ENCODE measurements at places on chromosomes 2 and 18. TPM values are rescaled to one million over a fixed set of nuclear protein-coding genes. Genes with fewer than 3 reads are reported as not detected.

Gene CHPF
- total RNA-seq, result 6.5 TPM

DNA sequence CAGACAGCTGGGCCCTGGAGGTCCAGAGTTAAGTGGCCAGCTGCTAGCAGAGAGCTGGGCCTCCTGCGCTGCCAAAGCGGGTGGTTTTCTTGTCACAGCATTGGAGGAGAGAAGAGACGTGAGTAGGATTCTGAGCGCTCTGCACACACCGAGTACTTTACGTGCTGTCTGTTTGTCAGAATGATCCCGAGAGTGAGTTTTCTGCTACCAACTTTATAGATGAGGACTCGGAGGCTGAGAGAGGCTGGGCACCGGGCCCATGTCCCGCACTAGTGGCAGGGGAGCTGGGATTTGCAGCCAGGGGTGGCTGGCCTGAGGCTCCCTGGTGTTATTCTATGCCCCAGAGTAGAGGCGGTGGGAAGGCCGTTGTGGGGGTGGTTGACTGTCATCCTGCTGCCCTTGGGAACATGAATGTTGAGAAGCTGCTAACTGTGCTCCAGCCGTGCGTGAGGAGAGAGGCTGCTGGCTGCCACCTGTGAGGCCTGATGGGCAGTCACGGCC lies 36.3 kb upstream of the MBP start:
- DNase-seq, result no peak

- DNase-seq, result peak; percentile 51
Measured at GRCh38 chr2:106158871-106159270, 35.2 kb downstream of the UXS1 start.

DNA sequence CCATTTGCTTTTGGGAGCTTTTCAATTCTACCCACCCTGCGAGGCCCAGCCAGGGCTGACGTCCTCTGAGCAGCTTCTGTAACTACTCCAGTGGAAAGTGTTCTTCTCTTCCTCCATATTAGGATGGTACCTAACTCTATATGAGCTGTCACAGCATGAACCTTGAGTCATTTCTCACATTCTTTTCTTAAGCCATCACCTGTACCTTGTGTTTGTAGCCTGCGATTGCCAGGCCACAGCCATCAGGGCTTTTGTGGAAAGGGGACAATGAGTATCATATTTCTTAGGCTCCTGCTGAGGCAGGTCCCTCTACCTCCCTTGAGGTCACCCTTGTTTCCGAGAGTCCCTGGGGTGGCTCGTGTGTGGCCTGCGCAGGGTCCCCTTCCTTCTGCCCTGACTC lies 144.5 kb upstream of the DLX2 start:
- DNase-seq, result no peak

GRCh38 chr2:97834610-97835009 lies 121.2 kb downstream of the ZAP70 start:
- DNase-seq, result no peak

DNA sequence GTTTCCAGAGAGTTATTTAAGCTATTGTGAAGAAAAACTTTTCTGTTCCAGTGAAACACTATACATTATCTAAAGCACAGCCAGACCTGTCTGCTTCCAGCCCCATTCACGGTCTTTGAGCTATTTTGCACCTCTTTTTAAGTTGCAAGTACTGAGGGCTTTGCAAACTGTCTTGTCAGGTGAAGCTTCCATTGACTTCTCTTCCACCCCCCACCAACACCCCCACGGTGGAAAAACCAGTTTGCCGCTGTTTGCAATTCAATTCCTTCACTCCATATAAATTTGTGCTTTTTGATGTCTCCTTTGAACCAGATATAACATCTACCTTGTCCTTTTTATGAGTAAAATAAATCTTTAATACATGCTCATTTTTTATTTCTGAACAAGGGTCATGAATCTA lies 15.7 kb downstream of the B3GNT7 start:
- DNase-seq, result no peak
